ENCODE measurements at places on chromosomes 2 and 18.

DNA sequence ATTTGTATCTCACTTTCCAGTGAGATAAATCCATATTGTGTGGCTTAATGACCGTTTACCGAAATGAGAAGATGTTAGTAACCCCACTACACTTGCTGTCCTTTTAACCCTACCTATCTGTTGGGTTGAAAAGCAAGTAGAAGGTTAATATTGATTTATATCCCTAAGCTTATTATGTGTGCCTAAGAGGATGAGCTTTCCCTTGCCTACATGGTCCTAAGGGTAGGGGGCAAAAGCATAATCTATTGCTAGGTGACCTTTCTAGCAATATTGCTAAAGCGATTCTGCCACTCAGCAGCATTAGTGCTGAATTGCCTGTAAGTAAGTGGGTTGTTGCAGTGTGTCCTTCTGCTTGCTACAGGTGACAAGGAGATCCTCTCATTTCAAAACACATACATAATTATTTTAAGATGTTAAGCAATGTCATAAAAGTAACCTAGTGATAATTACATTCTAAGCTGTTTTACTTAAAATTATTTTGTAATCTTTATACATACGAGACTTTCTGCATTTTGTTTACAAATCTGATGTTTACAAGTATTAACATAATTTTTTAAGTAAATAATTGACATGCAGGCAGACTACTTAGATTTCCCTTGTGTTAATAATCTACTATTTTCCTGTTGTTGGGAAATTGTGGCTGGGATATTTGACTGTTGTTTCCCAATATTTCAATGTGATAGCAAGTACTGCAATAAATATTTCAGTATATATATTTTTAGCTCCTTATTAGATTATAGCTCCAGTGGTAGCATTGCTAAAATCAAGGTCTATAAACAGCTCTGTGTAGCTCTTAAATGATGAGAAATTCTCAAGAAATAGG is 49.1 kb upstream of the CABYR start:
- no peak for DNase-seq

GRCh38 chr2:98897746-98898145 is 38.3 kb downstream of the CRACDL start:
- DNase-seq, result no peak

DNA sequence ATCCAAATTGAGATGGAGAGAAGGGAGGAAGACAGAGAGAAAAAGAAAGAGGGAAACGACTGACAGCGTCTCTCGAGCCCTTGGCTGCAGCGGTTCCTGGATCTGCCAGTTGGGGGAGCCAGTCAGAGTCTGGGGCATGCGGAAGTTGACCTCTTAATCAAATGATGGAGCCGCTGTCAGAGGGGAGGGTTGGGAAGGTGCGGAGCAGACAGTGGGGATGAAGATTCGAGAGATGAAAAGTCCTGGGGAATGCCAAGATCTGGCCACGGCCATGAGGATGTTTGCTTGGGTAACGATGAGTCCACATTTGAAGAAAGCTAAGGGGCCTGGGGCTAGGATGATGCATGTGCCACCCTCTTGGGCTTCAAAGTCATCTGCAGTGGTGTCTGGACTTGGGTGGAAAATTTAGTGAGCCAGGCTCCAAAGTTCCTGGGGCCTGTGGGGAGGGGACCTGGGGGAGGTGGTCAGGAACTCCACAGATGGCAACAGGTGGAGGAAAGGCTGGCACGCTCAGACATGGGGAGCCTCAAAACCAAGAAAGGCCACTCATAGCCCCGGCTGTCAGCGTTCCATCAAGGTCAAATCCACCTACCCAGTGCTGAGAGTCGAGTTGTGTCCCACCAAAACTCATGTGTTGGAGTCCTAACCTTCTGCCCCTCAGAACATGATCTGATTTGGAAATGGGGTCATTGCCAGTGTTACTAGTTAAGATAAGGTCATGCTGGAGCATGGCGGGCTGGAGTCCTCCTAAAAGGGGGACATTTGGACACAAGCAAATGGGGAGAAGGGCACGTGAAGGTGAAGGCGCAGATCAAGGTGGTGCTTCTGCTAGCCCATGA is 200.1 kb downstream of the NDUFA10 start:
- no peak for DNase-seq

DNA sequence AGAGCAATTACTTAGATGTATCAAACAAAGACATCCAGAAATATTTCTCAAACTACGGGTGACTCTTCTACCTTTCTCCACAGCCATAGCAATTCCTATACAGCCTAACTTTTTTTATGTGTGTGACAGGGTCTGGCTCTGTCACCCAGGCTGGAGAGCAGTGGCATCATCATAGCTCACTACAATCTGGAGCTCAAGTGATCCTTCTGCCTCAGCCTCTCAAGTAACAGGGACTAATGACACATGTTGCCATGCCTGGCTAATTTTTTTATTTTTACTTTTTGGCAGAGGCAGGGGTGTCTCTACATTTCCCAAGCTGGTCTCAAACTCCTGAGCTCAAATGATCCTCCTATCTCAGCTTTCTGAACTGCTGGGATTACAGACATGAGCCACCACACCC is 328.9 kb upstream of the NT5C1B start:
- DNase-seq, result no peak

GRCh38 chr2:133490411-133490980 is 77.8 kb downstream of the NCKAP5 start:
- no peak for DNase-seq

- DNase-seq, result no peak
These were observed 86.0 kb downstream of the WDSUB1 start for GRCh38 chr2:159200498-159200897.

DNA sequence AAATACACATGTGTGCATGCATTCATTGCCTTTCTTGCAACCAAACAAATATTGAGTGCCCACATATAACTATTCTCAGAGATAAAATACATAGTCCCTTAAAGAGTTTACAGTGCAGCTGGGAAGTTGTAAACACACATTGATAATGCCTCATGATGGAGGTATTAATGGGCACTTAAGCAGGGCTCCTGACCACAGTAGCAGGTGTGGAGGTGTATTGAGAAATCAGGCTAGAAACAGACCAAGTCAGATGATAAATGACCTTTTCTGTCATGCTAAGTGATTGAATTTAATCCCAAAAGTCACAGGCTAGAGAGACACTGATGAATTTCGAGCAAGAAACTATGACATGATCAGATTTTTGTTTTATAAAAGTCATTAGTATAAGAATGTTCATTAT is 157.7 kb downstream of the ZNF385B start:
- no peak for DNase-seq

- no peak for DNase-seq
These were observed 21.5 kb downstream of the ARID5A start for GRCh38 chr2:96558061-96558460.

GRCh38 chr2:25089605-25090315 is 47.9 kb downstream of the EFR3B start:
- DNase-seq, result no peak

DNA sequence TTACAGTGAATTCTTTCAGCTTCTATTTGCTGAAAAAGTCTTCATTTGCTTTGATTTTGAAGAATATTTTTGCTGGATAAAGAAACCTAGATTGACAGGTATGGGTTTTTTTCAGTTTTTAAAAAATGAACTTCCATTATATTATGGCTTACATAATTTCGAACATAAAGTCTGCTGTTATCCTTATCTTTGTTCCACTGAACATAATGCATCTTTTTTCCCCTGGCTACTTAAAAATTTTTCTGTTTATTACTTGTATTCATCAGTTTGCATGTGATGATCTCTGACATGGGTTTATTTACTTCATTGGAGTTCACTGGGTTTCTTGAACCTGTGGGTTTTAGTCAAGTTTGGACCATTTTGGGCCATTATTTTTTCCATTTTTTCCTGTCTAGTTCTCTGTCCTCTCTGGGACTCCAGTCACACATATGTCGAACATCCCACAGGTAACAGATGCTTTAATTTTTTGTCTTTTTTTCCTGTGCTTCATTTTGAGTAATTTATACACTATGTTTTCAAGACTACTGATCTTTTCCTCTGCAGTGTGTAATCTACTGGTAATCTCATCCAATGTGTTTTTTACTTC is 33.1 kb downstream of the SEC11C start:
- DNase-seq, result no peak

Measured in activated T-cell treated with anti-CD3 and anti-CD28 coated beads for 1 hour (primary cell).